ENCODE measurements at places on chromosomes 16 and 17.

DNA sequence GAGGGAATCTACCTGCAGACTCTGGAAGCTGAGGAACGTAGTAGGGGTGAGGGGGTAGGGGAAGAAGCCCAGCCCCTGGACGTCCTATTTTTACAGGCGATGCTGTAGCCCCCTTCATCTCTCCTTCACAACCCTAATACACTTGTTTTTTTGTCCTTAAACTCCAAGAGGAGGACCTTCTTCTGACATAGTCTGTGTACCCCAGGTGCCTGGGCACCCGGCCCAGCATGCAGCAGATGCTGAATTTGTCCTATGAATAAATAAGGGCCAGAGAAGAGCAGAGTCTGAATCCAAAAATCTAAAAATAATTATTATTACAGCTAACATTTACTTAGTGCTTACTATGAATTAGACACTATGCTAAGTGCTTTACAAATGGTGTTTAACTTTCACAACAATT is 5.1 kb downstream of the KIF18B start:
- no peak for DNase-seq

GRCh38 chr16:55031481-55031880 is 100.8 kb downstream of the IRX5 start:
- no peak for DNase-seq

GRCh38 chr17:60169921-60170817 is 20.4 kb downstream of the CA4 start:
- DNase-seq = peak; percentile 42

DNA sequence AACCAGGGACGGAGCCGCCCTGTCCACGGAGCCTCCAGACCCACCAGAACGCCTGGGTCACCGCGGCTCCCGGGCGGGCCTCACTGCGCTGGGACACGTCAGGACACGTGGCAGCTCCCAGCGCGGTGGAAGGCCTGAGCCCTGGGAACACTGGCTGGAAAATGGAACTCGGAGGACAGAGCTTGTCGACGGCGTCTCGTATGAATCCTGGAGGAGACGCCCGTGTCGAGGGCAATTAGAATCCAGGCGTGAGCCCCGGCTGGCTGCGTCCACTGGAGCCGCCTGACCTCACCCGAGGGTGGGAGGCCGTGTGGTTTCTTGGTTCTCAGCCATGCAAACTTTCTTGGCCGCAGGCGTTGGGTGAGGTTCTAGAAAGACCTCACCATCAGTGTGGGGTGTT is 173.9 kb downstream of the LAT start:
- DNase-seq = no peak

- DNase-seq = peak; percentile 59
These were observed 29.7 kb downstream of the FAM222B start for GRCh38 chr17:28812748-28813377.

Measured in CD4-positive, alpha-beta T cell treated with Interleukin-1 beta for 1 hour (primary cell).